CD8-positive, alpha-beta memory T cell (primary cell): ENCODE measurements at places on chromosomes 12 and 14.

DNA sequence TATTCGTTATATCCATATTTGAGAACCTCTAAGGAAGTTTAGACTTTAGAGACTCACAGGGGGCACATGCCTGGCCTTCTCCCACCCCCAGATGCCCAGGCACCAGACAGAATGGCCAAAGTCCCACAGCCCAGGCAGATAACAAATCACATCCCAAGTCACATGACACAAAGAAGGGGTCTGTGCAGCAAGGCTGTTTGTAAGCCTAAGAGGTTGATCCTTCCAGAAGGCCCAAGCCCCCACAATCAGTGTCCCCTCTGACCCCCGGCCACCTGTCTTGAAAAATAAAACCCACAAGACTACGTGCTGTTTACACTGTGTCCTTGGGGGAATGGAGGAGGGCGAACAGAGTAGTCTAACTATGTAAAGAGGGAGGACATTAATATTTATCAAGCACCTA is 5.1 kb downstream of the CTDSP2 start:
- DNase-seq = no peak

GRCh38 chr12:5648692-5649359 is 216.9 kb downstream of the NTF3 start:
- DNase-seq = no peak

GRCh38 chr12:4041187-4041885 is 168.1 kb upstream of the PARP11 start:
- no peak for DNase-seq

DNA sequence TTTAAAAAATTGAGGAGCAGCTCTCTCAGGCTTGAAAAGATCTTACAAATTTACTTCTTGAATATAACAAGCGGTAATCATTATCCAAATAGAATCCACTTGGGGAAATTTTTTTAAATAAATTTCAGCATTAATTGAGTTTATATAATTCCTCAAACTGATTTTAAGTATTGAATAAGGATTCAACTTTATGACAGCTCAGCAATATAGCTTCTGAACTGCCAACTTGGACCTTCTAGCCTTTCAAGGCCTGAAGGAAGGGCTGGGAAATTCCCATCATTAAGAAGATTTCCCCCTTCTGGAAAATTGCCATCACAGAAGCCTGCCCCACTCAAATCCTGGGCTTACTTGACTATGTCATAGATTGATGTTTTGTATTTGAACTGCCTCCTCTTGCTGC is 57.5 kb upstream of the GARIN2 start:
- no peak for DNase-seq

DNA sequence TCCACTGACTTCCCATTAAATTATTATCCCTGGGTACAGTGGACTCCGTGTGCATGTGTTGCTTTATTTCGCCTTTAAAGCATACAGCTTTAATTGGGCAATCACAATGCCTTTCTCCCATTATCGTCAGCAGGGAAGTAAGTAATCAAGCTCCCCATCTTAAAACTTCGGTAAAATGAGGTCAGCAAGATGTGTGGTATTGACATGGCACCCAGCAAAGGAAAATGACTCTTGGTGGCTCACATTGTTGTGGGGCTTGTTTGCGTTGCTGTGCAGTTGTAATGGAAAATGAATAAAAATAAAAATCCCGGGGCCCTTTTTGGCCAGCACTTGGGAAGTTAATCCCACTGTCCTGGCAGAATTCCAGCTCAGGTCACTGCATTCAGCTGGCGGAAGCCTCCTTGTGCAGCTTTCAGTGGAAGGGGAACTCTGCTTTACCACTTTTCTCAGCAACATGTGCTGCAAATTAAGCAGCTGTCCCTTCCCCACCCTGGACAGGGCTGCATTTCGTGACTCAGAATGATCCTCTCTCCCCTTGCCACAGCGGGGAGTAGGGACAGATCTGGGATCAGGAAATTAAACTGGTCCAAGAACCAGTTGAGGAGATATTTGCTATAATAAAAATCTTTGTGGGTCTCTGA is 13.9 kb upstream of the ATP2A2 start:
- no peak for DNase-seq

DNA sequence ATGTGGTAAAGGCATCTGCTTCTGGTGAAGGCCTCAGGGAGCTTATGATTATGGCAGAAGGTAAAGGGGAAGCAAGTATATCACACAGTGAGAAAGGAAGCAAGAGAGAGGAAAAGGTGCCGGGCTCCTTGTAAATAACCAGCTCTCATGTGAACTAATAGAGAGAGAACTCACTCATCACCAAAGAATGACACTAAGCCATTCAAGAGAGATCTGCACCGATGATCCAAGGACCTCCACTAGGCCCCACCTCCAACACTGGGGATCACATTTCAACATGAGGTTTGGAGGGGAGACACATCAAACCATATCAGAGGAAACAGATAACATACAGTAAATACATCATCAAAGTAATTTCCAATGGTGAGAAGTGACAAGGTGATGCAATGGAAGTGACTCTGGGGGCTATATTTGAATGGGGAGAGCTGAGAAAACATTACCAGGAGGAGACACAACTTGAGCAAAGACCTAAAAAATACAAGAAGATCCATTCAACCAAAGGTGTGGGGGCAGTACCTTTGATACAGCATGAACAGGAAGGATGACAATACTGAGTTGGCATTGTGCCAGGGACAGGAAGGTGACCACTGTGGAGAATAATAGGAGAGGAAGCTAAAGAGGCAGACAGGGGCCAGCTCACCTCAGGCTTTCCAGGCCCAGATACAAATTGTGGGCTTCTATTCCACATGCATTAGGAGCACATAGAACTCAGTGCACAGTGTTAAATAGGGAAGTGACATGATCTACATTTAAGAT is 134.4 kb upstream of the GRIP1 start:
- no peak for DNase-seq

- DNase-seq = no peak
Observed at GRCh38 chr12:78697817-78698415, 166.7 kb upstream of the SYT1 start.

GRCh38 chr12:123389560-123390351 is 5.8 kb downstream of the KMT5A start:
- DNase-seq = peak; percentile 56
